Metanephros (tissue), 2 donors: ENCODE measurements at places on chromosomes 5 and 9. TPM values are rescaled to one million over a fixed set of nuclear protein-coding genes. Genes with fewer than 3 reads are reported as not detected.

Gene LRRC19
- total RNA-seq, result 12.1 TPM

Gene RANBP3L
- 13.3 TPM for total RNA-seq

Gene SPATA24
- 5.5 TPM for total RNA-seq

Gene NME5
- total RNA-seq, result 6.9 TPM

Gene DNAI1
- 1.3 TPM for total RNA-seq

Gene TOR1A
- total RNA-seq, result 29.4 TPM

Gene IRF1
- 31.0 TPM for total RNA-seq

Gene FCHO2
- total RNA-seq, result 29.2 TPM

Gene PTPA
- 83.6 TPM for total RNA-seq

Gene AFF4
- 66.2 TPM for total RNA-seq

Gene SEMA5A
- 45.6 TPM for total RNA-seq

Gene IFNA13
- not detected for total RNA-seq

Gene HSPB3
- 17.4 TPM for total RNA-seq

Gene DMGDH
- total RNA-seq, result 13.3 TPM

Gene SPINK4
- total RNA-seq, result not detected

Gene PCDHB6
- 2.2 TPM for total RNA-seq

Gene SLC22A4
- 4.3 TPM for total RNA-seq

Gene SIT1
- 0.41 TPM for total RNA-seq

Gene FAM153A
- total RNA-seq, result 0.58 TPM

Gene MUSK
- 2.3 TPM for total RNA-seq

Gene PFN3
- total RNA-seq, result not detected

Gene IL7R
- total RNA-seq, result 1.6 TPM

Gene MYMK
- 2.8 TPM for total RNA-seq

Gene NXNL2
- 3.4 TPM for total RNA-seq

Gene MAMDC2
- 5.7 TPM for total RNA-seq

Gene PCAT7
- 0.06 TPM for total RNA-seq

Gene ISL1
- not detected for total RNA-seq

Gene SLF1
- total RNA-seq, result 11.3 TPM

Gene CDO1
- total RNA-seq, result 70.7 TPM

Gene STK32A
- total RNA-seq, result 17.1 TPM

Gene MEGF10
- total RNA-seq, result 5.7 TPM

Gene F2RL1
- 25.9 TPM for total RNA-seq

Gene PIP5KL1
- total RNA-seq, result 2.3 TPM

Gene DMRT3
- 0.58 TPM for total RNA-seq

Gene ECSCR
- 24.9 TPM for total RNA-seq

Gene ERAP2
- 5.0 TPM for total RNA-seq

Gene NFX1
- total RNA-seq, result 26.1 TPM

Gene CDKN2B-AS1
- total RNA-seq, result not detected

Gene NACC2
- total RNA-seq, result 9.5 TPM

Gene NEUROG1
- total RNA-seq, result not detected

Gene CSF1R
- 39.5 TPM for total RNA-seq

Gene CCDC180
- 24.8 TPM for total RNA-seq

Gene TOMM5
- 63.1 TPM for total RNA-seq

Gene WNT8A
- 0.18 TPM for total RNA-seq

Gene FAM81B
- 1.5 TPM for total RNA-seq

Gene MARVELD2
- 26.8 TPM for total RNA-seq

Gene GABBR2
- 2.0 TPM for total RNA-seq

Gene ENHO
- 0.41 TPM for total RNA-seq

Gene DMRTA1
- 1.3 TPM for total RNA-seq

Gene SPINK9
- total RNA-seq, result not detected

Gene CREBRF
- total RNA-seq, result 32.1 TPM

Gene SPAG8
- 2.6 TPM for total RNA-seq

Gene SLC1A1
- 12.2 TPM for total RNA-seq
